ENCODE measurements at places on chromosomes 1 and 21.

DNA sequence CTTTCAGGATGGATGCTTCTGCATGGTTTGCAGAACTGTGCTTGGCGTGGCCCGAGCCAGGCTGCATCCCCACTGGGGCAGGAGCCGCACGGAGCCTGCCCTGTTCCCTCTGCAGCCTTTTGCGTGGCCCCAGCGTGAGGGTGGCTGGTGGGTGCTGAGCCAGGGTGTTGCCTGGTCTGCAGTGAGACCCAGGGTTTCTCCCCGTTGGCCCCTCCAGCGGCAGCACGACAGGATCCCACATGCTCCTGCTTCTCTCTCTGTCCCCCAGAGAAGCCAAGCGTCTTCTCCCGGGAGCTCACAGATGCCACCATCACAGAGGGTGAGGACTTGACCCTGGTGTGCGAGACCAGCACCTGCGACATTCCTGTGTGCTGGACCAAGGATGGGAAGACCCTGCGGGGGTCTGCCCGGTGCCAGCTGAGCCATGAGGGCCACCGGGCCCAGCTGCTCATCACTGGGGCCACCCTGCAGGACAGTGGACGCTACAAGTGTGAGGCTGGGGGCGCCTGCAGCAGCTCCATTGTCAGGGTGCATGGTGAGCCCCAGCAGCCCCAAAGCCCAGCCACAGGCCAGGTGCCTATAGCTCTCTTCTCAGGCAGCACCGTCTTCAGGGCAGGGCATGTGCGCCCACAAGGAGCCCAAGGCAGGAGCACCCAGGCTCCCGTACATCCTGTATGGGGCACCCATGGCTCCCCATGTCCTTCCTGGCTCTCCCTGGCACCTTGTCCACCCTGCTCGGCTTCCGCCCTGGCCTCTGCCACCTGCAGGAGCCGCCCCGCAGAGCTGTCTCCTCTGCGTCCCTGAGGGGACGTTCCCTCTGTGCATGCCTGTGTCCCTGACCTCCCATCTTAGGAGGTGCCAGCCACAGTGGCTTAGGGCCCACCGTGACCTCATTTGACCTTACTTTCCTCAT is 78.9 kb downstream of the OBSCN start:
- DNase-seq, result no peak

- no peak for DNase-seq
Measured at GRCh38 chr1:20469406-20470076, 16.5 kb downstream of the CAMK2N1 start.

DNA sequence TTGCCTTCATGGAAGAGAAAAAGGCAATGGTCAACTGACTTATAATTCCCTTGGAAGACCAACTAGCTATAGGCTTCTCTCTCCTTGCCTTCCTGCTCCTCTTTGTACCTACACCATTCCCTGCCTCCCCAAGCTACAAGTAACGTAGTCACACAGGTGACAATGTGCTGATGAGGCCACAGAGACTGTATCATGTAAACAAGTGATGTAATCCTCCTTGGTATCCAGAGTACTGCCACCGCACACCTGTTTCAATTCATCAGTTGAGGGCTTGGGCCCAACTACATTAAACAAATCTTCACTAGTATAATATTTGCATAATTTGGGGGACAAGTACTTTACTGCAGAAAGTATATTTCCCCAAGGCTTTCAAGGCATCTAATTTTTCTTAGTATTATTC is 76.4 kb upstream of the SCYL3 start:
- DNase-seq, result peak; percentile 12

DNA sequence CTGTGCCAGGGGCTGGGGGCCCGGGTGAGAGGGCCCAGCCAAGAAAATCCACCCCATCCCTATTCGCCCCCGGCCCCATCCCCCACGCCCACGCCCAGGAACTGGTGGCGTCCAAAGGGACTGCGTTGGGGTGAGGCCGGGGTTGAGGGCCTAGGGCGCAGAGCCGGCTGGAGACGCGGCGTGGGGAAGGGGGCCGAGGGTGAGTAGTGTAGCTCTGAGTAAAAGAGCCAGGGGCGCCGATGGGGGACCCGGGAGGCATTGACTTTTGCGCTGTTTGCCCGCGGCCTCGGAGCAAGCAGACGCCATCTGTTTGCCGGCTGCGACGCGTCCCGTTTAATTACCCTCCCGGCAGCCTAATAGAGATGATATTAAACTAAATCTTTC is 3.5 kb upstream of the DMRTA2 start:
- DNase-seq, result no peak

DNA sequence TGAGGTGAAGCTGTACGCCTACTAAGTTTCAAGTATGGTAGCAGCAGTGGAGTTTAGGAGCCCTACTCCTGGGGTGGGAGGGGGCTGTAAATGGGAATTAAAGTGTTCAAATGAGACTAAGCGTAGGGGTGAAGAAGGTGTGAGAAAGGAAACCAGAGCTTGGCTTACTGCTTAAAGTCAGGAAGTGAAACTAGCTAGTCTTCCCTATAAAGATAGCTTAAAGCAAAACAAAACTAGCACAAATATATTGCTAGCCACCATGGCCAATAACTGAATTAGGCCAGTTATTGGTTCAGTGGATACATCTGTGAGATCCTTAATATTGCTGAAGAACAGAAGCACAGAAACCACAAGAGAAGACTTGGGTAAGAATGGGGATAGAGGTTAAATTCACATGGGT is 492.2 kb upstream of the PKN2 start:
- DNase-seq, result no peak

DNA sequence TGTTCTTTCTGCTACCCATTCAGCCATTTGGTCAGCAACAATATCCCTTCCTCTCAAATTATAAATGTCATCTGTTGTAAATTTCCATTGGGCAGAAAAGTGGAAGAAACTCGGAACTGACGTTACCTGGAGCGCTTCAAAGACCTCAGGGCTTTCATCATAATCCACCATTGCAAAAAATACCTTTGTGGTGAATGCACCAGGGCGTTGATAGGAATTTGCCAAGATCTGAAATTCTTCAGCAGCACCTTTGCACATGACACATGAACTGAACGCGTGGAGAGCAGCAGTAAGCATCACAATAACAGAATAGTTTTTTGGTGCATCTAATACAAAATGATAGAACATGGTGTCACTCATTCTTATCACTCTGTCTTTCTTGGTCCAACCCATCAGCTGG is 3.1 kb upstream of the TEKT2 start:
- DNase-seq, result no peak

DNA sequence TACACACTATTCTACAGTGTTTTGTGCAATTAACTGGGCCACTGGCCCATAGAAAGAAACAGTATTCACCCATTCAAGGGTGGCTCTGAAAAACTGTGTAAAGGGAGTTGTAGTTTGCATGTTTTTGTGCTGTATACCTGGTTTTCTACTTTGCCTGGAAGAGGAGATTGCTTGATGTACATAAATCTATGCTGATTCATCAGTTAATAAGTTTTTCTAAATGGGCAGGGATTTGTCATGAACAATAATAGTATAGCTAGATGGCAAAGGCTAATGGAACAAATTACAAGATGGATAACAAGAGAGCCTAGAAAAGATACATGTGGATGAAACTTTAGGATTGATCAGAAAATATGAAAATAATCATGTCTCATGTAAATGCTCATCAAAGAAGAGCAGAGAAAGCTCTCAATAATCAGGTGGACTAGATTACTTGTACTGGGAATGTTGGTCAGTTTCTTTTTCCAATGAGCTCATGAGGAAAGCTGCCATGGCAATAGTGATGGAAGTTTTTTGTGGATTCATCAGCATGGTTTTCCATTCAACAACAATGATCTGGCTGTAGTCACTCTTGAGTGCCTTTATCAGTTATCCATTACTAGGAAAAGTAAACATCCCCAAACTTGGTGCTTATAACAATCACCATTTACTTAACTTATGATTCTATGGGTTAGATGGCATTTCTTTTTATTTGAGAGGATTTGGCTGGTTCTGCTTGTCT is 602.8 kb downstream of the BRINP3 start:
- no peak for DNase-seq

GRCh38 chr1:176577646-176578197 is 114.7 kb downstream of the PAPPA2 start:
- no peak for DNase-seq

DNA sequence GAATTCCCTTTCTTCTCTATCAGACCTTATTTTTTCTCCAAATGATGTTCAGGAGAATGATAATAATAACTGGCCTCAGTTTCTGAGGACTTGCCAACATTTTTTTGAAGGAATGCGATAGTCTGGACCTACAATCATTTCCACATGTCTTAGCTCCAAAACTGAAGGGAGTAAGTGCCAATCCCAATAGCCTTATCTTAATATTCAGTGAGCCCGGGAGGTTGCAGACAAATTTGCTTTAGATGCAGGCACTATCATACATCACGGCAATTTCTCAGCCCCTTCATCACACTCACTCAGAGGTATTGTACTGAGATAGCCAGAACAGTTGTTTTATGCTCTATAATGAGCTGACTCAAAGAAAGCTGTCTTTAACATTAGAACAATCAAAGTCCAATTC is 796.9 kb downstream of the ADGRL2 start:
- DNase-seq, result no peak

DNA sequence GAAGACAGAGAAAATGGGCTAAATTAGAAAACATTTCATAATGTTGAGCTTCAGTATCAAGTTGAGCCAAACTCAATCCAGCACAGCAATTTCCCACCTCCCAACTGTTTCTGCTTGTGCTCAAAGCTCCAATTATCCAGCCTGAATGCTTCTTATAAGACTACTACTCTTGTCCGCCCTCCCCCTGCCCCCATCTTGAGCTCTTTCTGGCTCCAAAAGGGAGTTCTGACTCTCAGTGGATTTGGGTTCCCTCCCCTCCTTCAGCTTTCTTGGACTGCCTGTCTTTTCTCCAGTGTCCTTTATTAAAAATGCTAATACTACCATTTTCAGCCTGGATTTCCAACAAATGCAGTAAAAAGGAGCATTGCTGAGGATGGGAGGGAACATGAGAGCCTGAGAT is 174.8 kb downstream of the ASTN1 start:
- DNase-seq, result no peak

DNA sequence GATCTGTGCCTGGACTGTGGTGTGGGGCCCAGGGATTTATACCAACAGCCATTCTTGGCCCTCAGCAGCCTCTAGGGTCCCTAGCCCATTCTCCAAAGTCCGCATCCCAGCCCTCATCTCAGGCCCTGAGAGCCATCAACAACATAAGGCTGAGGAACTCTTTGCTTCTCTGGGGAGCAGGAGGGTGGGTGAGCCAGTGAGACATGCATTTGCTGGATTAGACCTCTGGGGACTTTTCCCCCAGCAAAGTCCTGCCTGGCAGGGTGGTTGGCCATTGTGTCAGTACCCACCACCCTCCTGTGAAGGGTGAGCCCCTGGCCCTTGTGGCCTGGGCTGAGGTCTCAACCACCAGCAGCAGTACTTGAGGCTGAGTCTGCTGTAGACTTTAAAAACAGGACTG is 24.2 kb upstream of the FAM20B start:
- no peak for DNase-seq
